ENCODE measurements at places on chromosomes 1 and 21. TPM values are rescaled to one million over a fixed set of nuclear protein-coding genes. Genes with fewer than 3 reads are reported as not detected.

The EBNA1BP2 gene
- polyA plus RNA-seq, result 54.5 TPM

The CATSPERE gene
- 1.5 TPM for polyA plus RNA-seq

The HSPA6 gene
- 0.88 TPM for polyA plus RNA-seq

The TEX38 gene
- 0.20 TPM for polyA plus RNA-seq

The SAMD11 gene
- 32.9 TPM for polyA plus RNA-seq

The CFHR4 gene
- 0.30 TPM for polyA plus RNA-seq

The KIRREL1 gene
- 47.8 TPM for polyA plus RNA-seq

The TRIM58 gene
- 3.5 TPM for polyA plus RNA-seq

The RGS16 gene
- 5.5 TPM for polyA plus RNA-seq

DNA sequence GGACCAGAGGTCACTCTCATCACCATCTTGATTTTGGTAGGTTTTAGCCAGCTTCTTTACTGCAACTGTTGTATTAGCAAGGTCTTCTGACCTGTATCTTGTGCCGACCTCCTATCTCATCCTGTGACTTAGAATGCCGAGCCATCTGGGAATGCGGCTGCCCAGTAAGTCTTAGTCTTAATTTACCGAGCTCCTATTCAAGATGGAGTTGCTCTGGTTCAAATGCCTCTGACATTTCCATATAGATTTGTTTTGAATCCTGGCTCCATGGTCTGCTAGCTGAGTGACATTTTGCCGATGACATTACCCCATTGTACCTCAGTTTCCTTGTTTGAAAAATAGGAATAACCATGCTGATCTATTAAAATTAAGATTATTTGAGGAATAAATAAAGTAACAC is 193.9 kb upstream of the HMCN1 start:
- no peak for DNase-seq

DNA sequence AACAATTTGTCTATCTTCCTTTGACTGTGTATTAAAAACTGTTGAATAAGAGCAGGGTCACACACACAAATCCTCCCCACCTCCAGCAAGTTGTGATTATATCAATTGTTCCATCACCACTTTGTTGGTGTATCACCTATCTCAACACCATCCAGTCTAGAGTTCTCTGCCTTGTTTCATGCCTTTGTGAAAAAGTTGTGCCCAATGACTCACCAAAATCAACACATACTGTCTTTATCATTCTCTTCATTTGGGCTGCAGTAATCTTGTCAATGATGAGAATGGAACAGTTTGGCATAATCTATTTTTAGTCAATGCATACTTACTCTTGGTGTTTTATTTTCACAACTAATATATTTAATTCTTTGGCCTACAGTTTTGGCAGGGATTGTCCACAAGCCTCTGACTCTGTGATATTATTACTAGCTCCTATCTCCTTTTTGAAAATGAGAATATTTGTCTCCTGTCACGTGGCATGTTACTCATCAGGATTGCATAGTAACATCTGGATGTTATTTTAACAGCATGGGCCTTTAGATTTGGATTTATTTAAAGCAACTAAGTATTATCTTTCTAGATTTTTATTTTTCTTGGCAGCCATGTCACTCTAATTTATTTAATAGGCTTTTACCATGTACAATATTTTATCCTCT is 5.1 kb downstream of the C1orf87 start:
- DNase-seq, result no peak

- DNase-seq, result no peak
These were observed 18.5 kb upstream of the OR10J5 start for GRCh38 chr1:159554261-159554660.

- no peak for DNase-seq
These were observed 2.8 kb upstream of the NRAS start for GRCh38 chr1:114719424-114719787.

DNA sequence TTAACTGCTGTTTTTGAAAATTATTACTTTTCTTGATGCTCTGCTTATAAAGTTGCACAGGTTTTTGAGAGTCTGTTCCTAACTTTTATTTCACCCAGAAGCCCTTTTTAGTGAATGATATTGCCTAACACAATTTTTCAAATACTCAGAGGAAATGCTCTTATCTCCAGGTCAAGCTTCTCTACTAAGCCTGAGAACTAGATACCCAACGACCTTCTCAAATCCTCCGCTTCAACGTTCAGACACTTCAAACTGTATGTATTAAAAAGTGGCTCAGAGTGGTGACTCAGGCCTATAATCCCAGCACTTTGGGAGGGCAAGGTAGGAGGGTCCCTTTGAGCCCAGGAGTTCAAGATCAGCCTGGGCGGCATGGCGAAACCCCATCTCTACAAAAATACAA is 88.5 kb downstream of the ASH1L start:
- no peak for DNase-seq

DNA sequence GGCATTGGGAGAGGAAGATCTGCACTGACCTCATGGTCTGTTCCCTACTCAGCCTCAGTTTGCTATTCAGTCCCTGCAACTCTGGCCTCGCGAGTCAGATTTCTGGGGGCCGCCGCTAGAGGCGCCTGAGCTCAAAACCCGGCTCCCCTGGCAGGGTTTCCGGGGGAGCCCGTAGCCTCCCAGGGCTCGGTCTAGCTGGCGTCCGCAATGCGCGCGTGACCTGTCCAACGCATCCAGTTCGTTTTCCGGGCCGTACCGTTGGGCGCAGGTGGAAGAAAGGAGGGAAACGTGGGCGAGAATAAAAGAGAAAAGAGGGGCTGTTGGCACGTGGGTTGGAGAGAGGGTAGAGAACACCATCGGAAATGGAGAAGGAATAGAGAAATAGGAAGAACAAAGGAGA is at the start of gene ADAM30:
Gene ADAM30 (minus strand): TSS at position 213 of the 400 bp plus-strand sequence. CDS start 179 bp downstream, at position 34.
- DNase-seq, result no peak

DNA sequence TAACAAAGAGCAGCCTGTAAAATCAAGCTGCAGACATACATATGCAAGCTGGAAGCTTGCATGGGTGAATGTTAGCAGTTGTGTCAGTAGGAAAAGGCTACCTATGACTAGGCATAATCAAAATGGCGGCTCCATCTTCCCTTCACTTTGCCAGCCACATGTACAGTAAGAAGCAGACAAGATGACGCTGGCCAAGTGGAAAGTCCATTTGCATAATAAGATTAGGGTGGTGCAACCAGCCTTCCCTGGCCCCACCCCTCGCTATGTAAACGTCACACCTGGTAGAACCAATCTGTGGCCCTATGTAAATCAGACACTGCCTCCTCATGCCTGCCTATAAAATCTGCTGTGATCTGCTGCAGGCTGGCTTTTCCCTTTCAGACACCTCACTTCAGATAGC is 171.9 kb upstream of the USP25 start:
- no peak for DNase-seq

GRCh38 chr1:38831731-38832369 is 27.7 kb downstream of the RRAGC start:
- DNase-seq, result no peak

DNA sequence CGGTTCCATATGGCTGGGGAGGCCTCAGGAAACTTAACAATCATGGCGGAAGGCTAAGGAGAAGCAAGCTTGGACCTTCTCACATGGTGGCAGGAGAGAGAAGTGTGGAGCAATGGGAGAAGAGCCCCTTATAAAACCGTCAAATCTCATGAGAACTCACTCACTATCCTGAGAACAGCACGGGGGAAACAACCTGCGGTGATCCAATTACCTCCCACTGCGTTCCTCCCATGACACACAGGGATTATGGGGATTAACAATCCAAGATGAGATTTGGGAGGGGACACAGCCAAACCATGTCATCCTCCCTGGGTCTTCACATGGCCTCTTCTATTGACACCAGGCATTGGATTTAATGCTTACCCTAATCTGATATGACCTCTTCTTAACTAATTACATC is 455.1 kb upstream of the VAMP3 start:
- no peak for DNase-seq

DNA sequence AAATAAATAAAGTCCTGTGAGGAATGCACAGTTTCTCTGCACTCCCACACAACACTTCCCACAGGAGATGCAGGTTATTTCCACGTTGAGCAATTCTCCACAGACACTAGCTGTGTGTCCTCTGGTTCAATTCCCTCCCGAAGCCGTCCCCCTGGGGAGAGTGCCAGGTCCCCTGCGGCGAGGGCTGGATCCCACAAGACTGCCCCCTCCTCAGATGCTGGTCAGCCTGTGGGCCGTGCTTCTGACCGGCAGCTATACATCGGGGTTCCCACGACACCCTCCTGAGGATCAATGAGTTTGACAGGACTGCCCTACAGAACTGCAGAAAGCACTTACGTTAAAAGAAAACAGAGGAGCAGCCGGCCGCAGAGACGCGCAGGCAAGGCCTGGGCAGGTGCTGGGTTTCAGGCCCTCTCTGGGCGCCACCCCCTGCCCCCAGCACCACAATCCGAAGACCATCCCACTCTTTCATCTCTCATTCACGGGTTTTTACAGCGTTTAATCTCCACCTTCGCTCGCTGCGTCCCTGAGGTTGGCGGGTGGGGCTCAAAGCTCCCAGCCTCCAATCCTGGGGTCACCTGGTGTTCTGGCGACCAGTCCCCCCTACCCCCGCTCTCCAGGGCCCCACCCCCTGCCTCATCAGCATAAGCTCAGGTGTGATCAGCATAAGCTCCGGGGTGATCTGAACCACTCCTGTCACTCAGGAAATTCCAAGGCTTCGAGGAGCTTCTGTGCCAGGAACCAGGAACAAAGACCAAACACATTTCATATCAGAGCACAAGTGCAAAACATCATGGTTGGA is 9.3 kb downstream of the SLC35E2B start:
- DNase-seq, result no peak

All from right lung (tissue), 10 donors.